Eye (tissue), 1 donor: ENCODE measurements at places on chromosomes 12 and 14.
A peak's percentile ranks its signal among the peaks of the same experiment; 100 is the strongest.

GRCh38 chr14:22289570-22289969 lies 299.5 kb downstream of the DAD1 start:
- no peak for DNase-seq

DNA sequence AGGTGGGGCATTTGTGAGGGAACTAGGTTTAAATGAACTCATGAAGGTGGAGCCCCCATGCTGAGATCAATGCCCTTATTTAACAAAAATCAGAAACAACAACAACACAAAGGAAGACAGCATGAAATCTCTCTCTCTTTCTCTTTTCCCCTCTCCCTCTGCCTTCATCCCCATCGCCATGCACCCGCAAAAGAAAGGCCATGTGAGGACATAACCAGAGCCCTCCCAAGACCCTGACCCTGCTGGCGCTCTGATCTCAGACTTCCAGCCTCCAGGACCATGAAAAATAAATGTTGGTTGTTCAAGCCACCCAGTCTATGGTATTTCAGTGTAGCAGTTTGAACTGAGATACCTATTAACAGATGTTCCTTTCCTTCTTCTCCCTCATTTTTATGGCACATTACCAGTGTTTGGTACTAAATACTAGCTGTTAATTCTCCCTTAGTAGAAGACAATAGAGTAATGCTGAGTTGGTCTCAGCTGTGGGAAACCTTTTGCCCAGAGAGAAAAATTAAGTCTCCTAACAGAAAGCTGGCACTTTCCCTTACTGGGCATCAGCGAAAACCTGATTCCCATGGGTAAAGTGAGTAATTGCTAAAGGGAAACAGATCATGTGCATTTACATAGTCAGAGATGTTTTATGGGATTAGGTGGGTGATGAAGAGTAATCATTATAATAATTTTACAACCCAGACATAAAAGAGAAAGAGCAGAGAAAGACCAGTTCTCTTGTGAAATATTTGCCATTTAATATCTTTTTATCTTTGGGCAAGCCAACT lies 264.0 kb upstream of the PLEKHG7 start:
- no peak for DNase-seq

- no peak for DNase-seq
Measured at GRCh38 chr14:24897793-24898192, 152.2 kb downstream of the STXBP6 start.

DNA sequence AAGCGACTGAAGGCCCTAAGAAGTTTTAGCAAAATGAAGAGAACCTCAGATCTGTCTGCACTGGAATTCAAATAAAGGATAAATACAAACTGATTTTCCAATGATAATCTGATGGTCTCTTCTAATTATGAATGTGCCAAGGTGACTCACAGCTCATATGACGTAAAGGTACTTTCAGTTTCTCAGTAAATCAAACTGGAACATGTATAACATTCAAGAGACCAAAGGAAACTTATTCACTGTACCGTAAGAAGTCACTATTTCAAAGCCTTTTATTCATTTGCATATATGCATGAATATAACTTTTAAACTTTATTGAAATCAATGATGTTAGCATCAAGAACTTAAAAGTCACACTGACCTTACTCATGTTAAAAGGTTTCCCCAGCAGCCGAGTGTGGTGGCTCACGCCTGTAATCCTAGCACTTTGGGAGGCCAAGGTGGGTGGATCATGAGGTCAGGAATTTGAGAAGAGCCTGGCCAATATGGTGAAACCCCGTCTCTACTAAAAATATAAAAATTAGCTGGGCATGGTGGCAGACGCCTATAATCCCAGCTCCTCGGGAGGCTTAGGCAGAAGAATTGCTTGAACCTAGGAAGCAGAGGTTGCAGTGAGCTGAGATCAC lies 52.2 kb downstream of the ATXN2 start:
- no peak for DNase-seq

DNA sequence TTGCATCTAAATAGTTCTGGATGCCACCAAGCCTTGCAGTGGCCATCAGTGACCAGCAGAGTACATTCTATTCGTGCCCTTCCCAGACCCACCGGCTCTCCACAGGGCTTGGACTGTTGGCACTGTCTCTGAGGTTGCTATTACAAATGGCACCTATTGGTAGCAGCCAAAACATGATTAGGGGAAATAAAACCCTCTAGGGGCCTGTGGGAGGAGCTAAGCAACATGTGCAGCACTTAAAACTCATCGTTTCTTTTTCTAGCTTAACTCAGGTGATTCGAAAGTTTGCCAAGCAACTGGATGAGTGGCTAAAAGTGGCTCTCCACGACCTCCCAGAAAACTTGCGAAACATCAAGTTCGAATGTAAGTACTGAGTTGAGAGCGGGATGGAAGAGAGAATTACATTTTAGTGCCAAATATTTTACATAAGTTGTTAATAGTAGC lies 65.4 kb upstream of the RIC8B start:
- DNase-seq, result no peak

DNA sequence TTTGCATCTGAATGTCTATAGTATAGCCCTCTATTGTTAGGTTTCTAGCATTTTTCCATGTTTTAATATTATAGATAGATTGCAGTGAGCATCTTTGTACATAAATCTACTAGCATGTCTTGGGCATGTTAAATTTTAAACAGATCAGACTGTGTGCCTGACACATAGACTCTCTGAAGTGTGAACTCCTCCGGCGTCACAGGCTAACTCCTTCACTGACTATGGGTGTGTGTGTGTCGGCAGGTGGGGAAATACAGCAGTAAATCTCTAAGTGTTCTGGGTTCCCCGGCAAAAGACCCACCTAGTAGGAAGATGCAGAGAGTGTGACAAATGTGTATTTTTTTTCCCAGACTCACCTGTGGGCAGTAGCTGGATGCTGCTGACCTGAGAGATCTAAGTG lies 2.3 kb downstream of the VWF start:
- no peak for DNase-seq

- DNase-seq, result peak; percentile 20
Measured at GRCh38 chr14:87000081-87000480, 992.9 kb downstream of the GALC start.

DNA sequence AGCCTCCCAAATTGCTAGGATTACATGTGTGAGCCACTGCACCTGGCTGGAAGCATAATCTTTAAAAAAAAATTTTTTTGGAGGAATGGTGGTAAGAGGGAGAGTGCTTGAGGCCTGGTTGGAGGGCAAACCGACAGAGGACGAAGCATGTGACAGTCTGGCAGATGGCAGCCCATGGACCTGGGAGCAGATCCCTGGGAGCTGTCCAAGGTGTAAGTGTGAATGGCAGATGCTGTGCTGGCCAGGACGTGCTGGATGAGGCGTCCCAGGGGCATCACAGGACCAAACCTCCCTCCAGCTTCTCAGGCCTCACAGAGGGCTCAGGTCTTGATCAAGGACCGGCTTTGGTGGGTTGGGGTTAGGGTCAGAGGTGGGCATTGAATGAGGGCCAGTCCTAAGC lies 128.4 kb upstream of the NCOR2 start:
- DNase-seq, result peak; percentile 31

DNA sequence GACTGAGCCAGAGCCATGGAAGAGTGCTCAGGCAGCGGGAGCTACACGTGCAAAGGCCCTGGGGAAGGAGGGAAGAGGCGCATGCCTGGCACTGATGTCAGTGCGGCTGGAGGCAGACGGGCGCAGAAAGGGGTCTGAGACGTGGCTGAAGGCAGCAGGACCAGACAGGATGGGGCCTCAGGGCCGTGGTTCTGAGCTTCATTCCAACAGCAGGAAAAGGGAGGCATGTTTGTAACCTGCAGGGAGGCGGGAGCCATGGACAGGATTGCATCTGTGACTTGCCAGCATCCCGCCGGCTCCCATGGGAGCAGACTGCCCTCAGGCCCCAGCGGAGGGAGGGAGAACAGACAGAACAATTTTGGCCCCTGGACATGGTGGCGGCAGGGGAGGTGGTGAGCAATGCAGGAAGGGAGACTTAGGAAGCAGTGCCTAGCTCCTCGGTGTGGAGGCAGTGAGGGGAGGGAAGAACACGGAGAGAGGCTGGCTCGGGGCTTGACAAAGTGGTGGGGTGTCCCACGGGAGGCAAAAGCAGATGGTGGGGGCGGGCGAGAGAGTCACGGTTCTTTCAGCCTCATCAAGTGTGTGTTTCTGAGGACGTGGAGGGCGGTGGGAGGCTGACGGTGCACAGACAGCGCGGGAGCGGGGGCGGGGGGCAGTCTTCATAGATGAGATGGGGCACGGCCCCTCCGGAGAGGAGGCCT lies 33.3 kb upstream of the INF2 start:
- no peak for DNase-seq

DNA sequence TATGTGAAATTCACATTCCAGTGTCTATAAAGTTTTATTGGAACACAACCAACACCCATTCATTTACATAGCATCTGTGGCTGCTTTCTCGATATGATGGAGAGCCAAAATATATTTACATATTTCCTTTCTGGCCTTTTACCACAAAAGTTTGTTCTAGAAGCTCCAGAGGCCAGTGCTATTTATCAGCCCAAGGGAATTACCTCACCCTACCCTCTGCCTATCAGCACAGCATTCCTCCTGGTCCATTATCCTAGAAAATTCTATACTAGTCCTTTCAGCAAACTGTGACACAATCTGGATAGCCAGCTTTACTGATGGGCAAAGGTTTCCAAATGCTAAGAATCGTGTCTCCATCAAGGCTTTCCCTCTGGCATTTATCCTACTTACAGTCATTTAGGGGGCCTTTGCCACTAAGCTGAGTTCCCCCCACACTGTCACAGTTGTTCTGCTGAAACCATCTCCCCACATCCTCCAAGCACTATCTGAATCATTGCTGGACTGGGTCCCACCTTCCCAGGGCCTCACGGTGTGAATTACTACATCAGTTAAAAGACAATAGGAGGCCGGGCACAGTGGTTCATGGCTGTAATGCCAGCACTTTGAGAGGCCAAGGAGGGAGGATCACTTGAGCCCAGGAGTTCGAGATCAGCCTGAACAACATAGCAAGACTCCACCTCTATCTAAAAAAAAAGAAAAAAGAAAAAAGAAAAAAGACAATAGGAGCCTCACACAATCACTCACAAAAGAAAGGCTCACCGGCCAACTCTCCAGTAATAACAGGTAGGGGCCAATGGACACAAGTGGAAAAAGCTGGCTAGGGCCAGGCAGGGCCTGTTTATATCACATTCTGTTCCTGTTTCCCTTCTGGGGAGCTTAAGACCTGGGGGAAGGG lies 12.1 kb downstream of the SYNE3 start:
- DNase-seq, result no peak

GRCh38 chr12:131947482-131948027 lies 2.2 kb upstream of the EP400 start:
- no peak for DNase-seq

DNA sequence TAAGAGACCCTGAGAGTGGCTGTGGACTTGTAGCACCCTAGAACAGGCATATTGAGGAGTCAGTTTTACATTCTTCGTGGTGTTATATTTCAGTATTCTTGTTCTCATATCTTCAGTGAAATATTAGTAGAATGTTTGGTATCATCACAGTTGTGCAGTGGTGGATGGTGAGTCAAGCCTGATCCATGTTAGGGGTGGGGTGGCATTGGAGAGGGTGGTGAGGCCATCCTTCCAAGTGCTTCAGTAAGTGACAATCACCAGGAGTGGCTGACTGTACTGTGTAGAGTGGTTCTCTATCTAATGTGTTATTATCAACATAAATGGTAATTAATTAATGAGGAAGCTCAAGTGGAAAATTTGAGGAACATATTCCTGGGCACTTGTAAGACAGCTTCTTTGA lies 197.7 kb upstream of the SLC16A7 start:
- no peak for DNase-seq

DNA sequence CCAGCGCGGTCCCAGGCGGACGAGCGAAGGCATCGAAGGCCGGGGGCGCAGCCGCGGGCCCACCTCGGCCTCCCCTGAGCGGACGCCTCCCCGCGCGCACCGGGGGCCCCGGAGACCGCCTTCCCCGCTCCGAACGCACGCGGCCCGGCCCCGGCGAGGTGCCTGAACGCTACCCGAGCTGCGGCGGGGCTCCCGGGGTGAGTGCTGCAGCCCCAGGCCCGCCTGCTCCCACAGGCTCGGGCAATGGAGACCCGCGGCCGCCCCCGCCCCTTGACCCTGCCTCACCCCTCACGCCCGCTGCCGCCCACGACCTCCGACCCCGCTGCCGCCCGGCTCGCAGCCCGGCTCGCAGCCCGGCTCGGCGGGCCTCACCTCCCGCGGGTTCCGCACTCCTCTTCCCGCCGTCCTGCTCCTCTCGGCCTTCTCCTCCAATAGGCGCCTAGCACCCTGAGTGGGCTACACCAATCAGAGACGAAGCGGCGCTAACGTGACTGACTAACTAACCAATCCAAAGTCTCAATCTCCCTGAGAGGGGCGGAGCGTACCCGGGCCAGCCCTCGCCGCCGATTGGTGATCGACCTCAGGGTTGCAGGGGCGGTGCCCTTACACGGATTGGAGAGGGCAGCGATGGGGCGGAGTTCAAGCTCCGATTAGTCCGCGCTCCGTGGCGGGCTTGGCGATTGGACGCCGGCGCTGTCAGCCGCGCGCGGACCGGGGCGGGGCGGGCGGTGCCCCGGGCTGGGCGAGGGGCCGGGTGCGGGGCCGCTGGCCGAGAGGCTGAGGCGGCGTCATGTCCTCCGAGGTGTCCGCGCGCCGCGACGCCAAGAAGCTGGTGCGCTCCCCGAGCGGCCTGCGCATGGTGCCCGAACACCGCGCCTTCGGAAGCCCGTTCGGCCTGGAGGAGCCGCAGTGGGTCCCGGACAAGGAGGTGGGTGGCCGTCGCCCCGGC lies at the start of the genes XRCC3 and ZFYVE21:
Gene XRCC3, minus strand, starts transcription at position 400 of the 949 bp plus-strand sequence. CDS start 4,364 bp downstream, outside the sequence.
Gene ZFYVE21, plus strand, starts transcription at position 759 of the 949 bp plus-strand sequence. Its CDS starts 32 bp downstream, at position 791.
- peak; percentile 100 for DNase-seq

DNA sequence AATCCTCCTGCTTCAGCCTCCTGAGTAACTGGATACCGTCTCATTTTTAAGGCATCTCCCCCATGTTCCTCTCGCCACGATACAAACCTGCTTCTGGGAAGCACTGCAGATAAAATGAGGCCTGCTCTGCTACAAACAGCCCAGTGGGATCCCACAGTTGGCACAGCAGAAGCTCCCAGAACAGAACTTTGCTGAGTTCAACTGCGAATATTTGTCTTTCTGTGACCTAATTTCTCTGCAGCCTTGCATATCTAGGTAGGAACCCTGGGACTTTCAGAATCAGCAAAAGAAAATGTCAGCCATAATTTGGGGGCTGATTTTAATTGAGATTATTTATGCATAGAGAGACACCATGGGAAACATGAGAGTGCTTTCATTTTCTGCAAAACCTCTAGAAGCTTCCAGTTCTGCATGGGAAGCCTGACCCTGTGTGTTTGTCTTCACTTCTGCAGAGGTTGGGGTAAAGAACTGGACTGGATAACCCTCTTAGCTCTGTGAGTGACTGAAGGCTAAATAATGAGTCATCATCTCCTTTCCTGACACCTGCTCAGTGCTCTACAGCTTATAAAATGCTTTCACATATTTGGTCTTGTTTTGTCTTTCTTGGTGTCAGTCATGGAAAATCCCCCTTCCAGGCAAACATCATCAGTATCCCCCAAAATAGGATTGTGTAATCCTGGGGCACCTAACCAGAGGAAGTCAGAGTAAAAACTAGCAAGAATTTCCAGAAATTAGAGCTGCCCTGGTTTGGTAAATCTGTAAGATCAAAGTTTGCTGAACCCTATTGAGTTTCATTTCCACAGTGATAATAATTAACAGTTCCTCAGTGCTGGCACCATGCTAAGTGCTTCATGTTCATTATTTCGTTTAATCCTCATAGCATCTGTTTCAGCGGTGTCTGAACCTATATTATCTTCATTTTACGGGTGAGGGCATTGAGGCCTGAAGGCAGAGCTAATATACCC lies 185.8 kb downstream of the SLC15A4 start:
- DNase-seq, result no peak

GRCh38 chr12:57764662-57765002 lies 2.2 kb downstream of the CYP27B1 start:
- no peak for DNase-seq
